D721Med (cell line): ENCODE measurements at places on chromosomes 12 and 14.

DNA sequence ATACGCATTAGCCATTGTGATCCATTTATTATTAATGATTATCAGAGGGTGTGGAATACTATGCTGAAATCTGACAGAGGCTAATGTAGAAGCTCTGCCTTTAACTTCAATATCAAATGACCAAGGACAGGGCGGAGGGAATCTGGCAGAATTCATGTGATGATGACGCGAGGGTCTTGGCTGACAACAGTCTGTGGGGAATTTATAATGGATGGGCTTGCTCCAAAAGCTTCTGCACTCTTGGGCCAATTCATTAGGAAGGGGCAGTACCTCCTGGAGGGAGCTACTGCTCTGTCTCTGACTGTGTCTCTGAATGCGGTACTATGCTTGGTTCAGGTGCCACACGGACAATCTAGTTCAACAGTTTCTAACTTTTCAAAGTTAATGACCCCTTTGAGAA is 46.2 kb downstream of the GALNT8 start:
- DNase-seq: no peak

- DNase-seq: no peak
Observed at GRCh38 chr14:73503648-73504047, 12.9 kb downstream of the RIOX1 start.

DNA sequence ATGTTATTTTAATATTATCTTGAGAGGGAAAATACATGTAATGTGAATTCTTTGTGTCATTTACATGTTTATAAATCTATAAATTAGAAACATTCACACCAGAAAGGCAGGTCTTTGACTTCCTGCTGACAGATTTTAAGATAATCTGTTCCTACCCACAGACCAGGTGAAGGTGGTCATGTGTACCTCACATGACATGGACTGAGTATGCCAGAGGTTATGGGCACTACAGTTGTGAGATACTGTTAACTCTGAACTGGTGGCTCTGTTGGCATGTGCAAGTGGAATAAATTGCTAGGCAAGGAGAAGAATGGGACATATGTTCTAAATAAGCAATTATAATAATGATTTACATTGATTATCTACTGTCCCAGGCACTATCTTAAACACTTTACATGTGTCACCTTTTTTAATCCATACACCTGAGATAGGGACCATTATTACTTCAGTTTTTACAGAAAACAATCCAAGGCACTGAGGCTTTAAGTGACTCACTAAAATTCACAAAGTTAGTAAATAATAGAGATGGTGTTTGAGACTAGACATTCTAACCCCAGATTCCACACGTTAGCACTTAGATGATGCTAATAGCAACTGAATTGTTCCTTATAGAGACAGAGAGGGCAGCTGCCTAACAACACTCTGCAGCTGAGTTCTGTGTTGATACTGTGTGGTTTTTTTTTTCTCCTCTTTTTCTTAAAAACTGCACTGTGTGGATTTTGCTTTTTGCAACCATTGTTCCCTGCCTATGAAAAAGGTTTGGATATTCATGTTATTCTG is 23.8 kb downstream of the SLC16A7 start:
- no peak for DNase-seq

- DNase-seq: no peak
Observed at GRCh38 chr14:22996768-22997654, 12.9 kb downstream of the C14orf93 start.

DNA sequence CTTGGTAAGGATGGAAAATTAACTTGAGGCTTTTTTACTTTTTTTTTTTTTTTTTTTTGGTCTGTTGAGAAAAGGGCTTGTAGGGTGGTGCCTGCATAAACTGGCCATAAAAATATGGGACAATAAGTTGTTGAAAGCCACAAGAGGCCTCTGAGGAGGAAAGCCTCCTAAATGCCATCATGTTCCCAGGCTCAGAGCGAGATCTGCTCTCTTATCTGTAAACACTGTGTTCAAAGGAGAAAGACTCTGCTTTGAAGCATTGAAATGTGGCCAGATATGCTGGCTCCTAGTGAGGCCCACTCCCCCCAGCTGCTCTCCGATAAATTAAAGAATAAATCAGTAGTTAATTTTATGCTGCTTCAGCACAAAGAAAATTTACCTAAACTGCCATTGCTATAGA is 504.9 kb downstream of the DIO2 start:
- no peak for DNase-seq

DNA sequence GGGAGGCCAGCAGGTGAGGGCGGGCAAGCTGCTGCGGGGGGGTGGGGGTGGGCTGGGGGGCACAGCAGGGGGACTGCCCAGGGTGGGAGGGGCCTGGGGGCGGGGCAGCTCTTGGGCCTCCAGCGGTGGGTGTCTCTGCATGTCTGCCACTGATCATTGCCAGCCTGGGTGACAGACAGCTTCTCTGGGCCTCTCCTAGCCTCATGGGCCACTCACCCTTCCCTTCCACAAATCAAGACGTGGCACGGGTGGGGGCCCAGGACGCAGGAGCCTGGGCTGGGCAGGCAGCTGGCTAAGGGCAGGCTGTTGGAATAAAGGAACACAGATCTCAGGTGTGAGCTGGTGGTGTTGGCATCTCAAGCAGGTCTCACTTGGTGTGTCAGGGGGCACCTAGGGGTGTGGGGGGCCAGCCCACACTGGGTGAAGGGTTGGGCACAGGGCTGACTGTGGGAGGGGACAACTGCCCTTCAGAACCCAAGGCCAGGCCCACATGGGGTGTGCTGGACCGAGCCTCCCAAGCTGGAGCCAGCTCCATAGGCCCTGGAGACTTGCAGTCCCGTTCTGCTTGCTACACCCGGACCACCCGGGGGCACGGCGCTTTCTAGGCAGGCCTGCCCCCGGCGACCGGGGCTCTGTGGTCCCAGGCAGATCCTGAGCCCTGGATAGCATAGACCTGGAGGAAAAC is 3.0 kb downstream of the TEDC1 start:
- DNase-seq: no peak

- no peak for DNase-seq
Observed at GRCh38 chr12:50925342-50925651, 27.0 kb upstream of the HIGD1C start.

DNA sequence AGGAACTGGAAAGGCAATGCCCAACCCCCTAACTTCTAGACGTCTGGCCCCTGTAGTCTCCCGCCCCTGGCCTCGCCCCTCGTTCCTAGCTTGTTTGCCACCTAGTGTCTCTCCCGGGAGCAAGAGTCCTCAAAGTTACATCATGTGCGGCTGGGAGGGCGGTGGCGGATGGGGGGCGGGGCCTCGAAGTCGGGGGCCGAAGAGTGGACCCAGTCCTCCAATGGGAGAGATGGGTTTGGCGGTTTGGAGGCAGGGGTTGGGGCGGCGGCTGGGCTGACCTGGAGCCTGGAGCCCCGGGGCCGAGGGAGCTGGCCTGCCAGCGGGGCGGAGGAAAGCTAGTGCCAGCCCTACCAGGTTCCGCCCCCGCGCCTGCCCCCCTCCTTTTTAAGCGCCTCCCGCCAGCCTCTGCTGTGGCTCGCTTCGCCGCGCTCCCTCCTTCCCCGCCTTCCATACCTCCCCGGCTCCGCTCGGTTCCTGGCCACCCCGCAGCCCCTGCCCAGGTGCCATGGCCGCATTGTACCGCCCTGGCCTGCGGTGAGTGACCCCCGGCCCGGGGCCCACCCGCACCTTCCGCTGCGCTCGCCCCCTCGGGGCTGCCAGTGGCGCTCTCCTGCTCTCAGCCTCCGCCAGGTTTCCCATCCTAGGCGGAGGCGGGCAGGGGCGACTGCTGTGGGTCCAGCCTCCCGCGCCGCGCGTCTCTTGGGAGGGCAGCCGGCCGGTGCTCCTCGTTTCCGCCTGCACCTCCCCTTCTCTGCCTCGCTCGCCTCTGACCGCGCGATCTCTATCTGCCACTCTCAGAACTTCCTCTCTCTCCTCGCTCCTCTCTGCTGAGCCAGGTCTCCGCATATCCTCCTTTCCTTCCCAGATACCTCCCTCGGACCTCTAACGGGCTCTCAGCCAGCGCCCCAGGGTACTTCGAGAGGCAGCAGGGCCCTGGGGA is at the start of gene PCK2:
PCK2 (plus strand) TSS at position 411 of the 940 bp plus-strand sequence; CDS start at position 506, 95 bp downstream.
- peak; percentile 85 for DNase-seq

- no peak for DNase-seq
Observed at GRCh38 chr12:44889926-44890325, 13.8 kb upstream of the NELL2 start.
